ENCODE measurements at places on chromosomes 5 and 9.

- DNase-seq, result no peak
Observed at GRCh38 chr5:24750355-24750754, 105.6 kb upstream of the CDH10 start.

DNA sequence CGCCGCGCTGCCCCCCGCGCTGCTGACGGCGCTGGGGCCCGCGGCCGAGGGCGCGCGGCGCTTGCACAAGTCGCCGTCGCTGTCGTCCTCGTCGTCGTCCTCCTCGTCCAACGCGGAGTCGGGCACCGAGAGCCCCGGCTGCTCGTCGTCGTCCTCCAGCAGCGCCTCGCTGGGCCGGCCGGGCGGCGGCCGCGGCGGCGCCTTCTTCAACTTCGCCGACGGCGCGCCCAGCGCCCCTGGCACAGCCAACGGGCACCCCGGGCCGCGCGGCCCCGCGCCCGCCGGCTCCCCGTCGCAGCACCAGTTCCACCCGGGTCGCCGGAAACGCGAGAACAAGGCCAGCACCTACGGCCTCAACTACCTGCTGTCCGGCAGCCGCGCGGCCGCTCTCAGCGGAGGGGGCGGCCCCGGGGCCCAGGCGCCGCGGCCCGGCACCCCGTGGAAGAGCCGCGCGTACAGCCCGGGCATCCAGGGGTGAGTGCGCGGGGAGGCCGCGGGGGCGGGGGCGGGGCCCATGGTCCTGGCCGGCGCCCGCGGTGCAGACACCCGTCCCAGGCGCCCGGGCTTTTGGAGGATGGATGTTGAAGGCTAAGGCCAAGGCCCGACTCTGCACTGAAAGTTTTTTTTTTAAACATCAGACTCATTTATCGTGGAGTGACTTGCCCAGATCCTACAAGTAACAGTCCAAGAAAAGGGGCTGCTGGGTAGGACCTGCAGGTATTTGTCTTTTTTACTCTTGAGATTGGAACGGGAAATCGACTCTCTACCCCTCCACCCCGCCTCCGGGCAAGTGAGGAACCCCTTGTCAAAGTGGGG is 1.2 kb downstream of the TENT4A start:
- no peak for DNase-seq

DNA sequence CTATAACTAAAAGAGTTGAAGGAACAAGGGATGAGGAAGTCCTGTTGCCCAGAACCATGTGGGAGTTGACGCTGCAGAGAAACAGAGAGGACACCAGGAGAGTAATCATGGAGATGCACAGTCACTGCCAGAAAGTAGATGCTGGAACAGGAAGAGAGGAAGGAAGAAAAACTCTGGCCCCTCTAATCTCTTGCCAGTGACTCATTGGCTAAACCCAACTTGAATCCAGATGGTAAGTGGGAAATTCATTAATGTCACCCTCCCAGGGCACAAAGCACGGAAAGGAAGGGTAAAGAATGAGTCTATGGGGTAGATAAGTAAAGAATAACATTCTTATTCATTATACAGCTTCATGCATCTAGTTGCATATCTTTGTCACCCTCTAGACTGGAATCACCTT is 631.9 kb downstream of the PRELID2 start:
- DNase-seq, result no peak

DNA sequence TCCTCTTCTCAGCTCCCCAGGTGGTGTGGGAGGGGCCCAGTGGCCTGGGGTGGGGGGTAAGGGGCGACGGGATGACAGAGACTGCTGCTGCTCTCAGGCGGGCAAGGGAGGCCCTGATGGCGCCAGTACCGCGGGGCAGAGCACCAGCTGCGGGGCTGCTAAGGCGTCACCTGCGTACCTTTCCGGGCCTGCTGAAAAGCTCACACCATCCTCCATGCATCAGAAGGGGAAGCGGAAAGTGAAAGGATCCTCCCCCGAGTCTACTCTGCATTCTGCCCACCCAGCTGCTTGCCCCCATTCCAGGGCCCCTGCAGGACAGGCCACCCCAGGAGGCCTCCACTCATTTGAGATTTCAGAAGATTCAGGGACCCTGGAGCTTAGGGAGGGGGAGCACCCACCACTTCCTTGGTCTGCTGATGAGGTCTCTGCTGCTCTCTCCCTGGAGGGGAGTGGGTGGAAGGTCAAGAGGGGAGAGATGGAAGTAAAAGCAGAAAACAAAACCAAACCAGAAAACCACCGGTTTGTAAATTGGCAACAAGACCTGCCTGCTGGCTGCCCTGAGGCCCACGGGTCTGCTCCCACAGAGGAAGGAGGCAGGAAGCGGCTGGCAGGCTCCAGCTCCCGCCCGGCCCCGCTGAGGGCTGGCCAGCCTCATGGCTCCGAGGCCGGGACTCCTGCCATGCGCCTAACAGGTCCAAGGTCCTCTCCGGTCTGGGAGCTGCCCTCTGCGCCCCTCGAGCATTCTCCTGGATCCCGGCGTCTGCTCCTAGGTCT is 33.6 kb downstream of the PRRT1B start:
- DNase-seq, result no peak

- no peak for DNase-seq
Observed at GRCh38 chr9:8804613-8805012, 1005.0 kb upstream of the DMAC1 start.

DNA sequence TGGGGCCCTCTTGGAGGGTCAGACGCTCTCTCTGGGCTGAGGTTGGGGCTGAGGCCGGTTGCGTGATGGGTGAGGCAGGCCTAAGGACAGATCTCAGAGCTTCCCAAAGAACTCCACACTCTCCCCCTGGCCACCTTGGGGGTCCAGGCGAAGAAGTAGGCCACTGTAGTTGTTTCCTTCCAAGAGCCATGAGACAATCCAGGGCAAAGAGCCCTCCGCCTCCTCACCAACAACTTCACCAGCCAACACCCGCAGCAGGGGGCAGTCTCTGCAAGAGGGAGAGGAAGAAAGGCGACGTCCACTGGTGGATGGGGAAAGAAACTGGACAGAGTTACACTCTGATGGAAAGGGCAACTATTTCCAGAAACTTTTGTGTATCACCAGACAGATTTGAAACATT is 10.7 kb downstream of the SLC35A4 start:
- DNase-seq, result no peak

GRCh38 chr9:16371306-16371705 is 499.2 kb downstream of the BNC2 start:
- DNase-seq, result no peak

- DNase-seq, result no peak
Observed at GRCh38 chr5:172602783-172603231, 38.3 kb upstream of the NEURL1B start.

DNA sequence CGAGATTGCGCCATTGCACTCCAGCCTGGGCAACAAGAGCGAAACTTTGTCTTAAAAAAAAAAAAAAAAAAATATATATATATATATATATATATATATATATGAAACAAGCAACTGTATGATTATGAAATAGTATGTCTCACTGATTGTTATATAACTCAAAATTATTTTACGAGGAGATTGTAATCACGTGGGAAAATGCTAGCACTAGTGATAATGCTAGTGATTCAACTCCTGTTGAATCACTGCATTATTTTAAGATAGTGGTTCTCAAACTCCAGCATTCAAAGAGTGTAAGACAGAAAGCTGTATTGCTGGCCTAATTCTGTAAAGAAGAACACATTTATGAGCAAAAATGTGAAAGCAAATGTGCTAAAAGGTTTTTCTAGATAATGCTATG is 12.4 kb upstream of the PTPN3 start:
- DNase-seq, result no peak

DNA sequence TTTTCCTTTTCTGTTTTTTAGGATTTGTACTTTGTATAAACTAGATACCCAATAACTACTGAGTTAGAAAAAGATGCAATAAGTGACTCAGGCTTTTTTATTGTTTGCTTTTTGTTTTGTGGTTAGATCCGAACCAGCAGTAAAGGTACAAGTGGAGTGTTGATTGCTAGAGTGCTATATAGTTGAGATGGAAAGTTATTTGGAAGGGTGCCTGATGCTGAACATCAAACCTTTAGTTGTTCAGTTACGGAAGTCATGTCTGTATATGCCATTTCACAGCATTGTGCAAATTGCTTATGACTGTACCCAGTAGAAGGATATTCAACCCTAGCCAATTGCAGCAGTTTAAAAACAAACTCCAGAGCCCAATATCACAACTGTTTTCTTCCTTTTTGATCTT is 285.1 kb downstream of the MAT2B start:
- no peak for DNase-seq

- DNase-seq, result no peak
Observed at GRCh38 chr5:116272281-116272941, 187.6 kb downstream of the COMMD10 start.

DNA sequence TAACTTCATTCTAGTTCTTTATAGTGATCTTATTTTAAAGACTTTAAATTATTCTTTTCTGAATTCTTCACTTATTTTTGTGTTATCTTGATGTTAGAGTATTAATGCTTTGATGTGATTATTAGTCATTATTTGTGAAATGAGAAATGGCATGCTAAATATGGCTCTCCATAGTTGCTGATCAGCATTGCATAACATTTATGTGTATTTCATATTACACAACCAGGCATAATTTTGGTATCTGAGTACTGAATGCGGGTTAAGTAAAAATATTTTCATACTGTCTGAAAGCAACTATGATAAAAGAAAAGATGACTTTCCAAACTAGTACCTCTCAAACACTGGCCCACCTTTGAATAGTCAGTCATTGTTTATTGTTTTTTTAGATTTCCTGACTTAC is 41.1 kb upstream of the CCNH start:
- DNase-seq, result no peak

- DNase-seq, result no peak
Observed at GRCh38 chr5:131104169-131104808, 60.8 kb downstream of the HINT1 start.

DNA sequence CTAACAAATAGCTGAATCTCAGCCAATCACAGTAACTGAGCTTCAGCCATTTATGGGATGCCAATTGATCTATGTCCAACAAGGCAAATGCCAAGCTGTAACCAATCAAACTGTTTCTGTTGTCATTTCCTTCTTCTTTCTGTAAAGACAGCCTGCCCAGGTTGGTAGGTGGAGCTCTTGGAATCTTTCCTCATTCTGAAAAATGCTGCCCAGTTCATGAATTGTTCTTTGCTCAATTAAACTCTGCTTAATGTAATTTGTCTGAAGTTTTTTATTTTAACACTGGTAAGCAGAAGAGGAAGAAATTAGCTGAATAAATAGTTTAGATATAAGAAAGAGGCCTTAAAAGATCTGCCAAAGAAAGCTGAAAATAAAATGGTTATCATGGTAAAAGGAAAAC is 1235.6 kb downstream of the EFNA5 start:
- no peak for DNase-seq

GRCh38 chr5:10691826-10692785 is 68.9 kb downstream of the DAP start:
- DNase-seq, result peak; percentile 67

GRCh38 chr9:37639109-37639762 is 11.5 kb upstream of the FRMPD1 start:
- no peak for DNase-seq

GRCh38 chr5:96522635-96523355 is 89.7 kb upstream of the PCSK1 start:
- DNase-seq, result no peak

DNA sequence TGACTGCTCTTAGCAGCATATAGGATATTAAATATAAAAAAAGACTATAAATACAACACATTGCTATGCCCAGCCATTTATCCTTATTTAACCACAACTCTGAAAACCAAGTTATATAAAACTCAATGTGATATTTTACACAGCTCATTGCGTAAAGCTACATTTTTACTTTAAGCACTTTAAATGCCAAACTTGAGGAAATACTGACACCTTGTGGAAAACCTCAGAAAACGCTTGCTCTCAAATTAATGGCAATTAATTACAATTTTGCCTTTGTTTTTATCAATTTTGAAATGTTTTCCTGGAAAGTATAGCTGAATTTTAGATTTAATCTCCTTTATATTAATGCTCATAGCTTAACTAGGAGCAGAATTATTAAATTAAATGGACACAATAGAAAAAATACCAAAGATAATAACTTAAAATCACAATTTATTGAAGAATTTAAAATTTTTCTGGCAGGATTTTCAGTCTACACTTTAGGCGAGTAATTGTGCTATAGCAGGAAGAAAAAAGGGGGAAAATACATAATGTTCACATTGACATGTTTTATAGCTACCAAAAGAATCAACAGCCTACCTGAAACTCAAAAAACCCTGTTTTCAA is 25.2 kb upstream of the PLAC8L1 start:
- DNase-seq, result no peak

DNA sequence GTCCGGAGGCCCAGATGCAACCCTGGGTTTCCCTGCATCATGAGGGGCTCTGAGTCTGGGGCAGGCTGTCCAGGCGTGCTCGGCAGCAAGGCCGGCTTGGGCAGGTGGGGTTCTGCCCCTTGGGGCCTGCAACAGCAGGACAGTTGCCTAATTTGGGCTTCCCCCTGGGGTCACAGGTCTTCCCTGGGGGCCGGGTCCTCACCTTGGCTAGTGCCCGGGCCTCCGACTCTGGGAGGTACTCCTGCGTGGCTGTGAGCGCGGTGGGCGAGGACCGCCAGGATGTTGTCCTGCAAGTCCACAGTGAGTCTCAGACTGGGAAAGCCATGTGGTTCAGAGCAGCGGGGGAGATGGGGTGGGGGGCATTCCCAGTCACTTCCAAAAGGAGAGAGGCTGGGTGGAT is 82.1 kb upstream of the ASS1 start:
- no peak for DNase-seq

GRCh38 chr9:16610538-16610937 is 259.9 kb downstream of the BNC2 start:
- no peak for DNase-seq

GRCh38 chr5:134586866-134587524 is 45.6 kb downstream of the SAR1B start:
- no peak for DNase-seq

DNA sequence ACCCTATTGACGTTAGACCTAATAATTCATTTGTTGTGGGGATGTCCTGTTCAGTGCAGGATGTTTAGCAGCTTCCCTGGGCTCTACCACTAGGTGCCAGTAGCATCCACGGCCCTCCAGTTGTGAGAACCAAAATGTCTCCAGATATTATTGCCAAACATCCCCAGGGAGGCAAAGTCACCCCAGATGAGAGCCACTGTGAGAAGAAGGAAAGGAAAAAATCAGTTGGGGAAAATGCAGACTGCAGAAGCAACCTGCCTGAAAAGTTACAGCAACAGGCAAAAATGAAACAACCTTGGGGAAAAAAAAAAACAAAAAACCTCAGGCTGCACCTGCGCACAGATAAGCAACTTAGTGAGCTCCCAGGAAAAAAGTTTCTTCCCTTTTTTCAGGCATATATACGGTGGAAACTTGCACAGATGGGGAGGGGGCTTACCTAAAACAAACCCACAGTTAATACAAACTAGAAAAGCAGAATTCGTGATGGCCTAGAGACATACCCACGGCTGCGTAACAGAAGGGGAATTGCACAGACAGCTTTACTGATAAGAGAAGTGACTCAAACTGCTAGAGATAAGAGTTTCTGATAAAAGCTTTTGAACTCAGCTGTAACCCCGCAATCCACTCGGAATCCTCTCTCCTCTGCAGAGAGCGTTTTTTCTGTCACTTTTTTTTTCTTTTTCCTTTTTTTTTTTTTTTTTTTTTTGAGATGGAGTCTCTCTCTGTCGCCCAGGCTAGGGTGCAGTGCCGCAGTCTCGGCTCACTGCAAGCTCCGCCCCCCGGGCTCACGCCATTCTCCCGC is 29.8 kb upstream of the FBP1 start:
- peak; percentile 34 for DNase-seq
